ENCODE measurements at places on chromosomes 12 and 14.

GRCh38 chr12:114684870-114685273 lies 897 bp upstream of the TBX3 start:
- no peak for DNase-seq

DNA sequence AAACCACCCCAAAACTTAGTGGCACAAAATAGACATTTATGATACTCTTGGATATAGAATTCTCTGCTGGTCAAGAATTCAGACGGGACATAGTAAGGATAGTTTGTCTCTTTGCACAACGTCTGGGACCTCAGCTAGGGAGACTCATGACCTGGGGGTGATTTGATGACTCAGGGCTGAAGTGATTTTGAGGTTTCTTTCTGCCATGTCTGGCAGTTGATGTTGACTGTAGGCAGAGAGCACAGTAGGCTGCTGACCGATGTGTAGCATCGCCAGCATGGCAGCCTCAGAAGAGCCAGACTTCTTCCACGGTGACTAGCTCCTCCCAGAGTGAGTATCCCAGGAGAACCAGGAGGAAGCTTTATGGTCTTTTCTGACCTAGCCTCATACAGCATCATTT lies 88.9 kb upstream of the FRMD6 start:
- DNase-seq = no peak

DNA sequence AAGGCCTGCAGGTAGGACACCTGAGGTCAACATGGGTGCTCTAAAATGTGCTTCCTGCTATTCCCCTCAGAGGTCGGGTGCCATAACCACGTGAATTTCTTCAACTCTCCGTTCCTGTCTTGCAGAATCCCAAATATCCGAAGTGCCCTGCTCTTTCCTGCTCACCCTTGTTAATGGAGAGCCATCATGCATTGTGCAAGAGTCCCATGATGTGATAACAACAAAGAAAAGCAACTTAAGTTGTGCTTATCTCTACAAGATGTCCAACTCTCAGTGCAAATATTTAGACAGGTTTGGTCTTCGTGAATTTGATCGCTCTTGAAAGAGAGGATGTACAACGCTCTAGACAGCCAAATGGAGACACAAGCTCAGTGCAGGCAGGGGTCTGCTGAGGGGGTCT lies 210.6 kb upstream of the PLXNC1 start:
- no peak for DNase-seq

DNA sequence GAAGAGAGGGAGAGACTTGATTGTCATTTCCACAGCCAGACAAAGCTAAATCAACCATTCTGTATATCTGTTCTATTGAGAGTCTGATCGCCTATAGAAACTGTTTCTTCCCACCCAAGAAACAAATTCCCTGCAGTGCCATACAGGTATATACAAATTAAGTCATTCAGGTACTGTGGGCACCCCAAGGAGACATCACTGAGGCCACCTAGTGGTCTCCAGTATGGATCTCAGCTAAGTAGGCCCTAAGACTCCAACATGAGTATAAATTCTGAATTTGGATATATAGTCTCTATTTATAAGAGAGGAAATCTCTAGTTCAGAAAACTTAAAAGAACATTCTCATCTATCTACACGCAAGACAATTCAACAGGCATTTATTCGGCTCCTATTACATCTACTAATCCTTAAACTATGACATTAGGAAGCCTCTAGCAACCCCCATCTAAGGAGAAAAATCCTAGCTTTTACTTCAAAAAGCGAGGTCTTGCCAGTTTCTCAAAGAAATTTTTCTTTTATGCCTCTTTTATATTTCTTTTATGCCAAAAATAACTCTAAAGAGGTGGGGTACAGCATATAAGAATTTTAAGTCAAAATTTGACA lies 62.6 kb downstream of the DCAF5 start:
- DNase-seq = peak; percentile 18

- DNase-seq = peak; percentile 52
Observed at GRCh38 chr12:14723763-14724162, 27.4 kb upstream of the GUCY2C start.

- DNase-seq = no peak
Observed at GRCh38 chr14:94702629-94703028, 67.3 kb downstream of the GSC start.

- DNase-seq = no peak
Observed at GRCh38 chr14:75435473-75435872, 7.7 kb downstream of the JDP2 start.

- DNase-seq = no peak
Observed at GRCh38 chr14:37695866-37696265, 100.4 kb downstream of the TTC6 start.

DNA sequence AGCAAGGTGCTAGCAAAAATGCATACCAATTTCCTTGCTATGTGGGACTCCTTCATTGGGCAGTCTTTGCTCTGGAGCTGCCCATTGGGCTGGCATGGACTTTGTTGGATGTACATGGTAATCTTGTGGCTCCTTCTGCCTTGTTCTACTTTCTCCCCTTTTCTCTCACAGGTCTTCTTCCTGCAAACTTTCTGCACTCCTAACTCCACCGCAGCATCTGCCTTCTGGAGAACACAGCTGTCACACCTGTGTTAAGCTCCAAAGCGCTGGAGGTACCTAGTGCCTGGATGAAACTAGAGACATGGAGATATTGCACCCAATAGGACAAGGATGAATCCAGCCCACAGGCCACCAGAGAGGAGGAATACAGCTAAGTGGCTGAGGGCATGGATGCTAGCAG lies 60.7 kb upstream of the CCND2 start:
- DNase-seq = no peak

DNA sequence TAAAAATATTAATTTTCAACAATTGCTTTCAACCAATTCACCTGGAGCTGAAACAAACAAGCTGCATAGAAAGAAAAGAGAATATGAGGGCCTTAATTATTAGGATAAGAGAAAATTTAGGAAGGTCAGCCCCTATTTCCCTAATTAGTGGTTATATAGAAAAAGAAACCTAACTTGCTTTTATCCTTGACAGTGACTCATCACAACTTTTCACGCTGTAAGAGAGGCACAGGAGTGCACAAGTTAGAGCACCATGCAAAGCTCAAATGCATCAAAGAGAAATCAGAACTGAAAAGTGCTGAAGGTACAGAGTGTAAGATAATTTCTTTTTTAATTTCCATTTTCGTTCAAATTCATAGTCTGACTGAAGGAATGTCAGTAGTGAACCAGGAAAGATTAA lies 4.7 kb downstream of the CLEC4D start:
- DNase-seq = no peak

Data from activated gamma-delta T cell treated with Interleukin-2 at 50 U/mL for 16 hours (primary cell).